EL (cell line): ENCODE measurements at places on chromosomes 1 and 21.

- DNase-seq = no peak
Measured at GRCh38 chr1:15110128-15110866, 43.2 kb upstream of the TMEM51 start.

DNA sequence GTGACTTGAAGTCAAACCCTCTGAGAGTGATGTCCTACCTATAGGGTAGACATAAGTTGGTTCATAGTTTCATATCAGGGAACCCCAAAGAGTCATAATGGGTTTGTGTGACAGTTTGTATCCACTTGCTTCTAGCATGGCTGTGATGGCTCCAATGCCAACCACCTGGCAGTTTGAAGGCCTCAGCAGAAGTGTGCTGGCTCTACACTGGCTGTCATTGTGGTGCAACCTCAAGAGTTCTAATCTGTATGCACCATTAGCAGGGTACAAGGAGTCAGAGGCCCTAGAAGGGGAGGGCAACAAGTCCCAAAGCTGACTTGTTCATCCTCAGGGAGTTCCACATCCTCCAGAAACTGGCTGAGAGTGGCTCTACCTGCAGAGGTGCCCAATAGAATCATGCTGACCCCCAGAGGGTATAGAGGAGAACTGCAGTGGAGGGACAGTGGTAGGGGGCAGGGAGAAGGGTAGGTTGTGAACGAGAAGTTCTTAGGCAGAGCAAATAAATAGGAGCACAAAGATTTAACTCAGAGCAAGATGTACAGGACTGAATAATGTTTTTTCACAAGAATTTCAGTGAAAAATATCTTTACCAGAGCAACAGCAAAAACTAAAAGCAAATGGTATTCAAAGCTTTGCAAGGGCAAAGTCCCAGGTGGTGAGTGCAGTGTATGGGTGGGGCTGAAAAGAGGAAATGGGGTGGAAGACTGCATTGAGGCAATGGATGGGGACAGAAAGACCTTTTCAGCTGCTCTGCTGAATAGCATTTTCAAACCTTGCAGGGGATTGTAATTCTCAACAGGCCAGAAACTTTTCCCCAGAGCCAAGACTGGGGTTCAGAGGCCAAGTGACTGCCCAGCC lies 3.2 kb downstream of the FCRL2 start:
- no peak for DNase-seq

DNA sequence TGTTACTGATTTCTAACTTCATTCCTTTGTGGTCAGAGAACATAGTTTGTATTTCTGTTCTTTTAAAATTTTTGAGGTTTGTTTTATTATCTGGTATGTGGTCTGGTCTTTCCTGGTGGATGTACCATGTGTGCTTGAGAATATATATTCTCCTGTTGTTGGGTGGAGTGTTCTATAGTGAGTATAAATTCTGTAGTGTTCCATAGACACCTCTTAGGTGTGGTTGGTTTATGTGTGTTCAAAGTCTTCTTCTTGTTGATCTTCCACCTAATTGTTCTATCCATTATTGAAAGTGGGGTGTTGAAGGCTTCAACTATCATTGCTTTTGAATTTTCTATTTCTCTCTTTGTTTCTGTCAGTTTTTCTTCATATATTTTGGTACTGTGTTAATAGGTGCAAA lies 20.1 kb downstream of the PPP2R5A start:
- DNase-seq = no peak

DNA sequence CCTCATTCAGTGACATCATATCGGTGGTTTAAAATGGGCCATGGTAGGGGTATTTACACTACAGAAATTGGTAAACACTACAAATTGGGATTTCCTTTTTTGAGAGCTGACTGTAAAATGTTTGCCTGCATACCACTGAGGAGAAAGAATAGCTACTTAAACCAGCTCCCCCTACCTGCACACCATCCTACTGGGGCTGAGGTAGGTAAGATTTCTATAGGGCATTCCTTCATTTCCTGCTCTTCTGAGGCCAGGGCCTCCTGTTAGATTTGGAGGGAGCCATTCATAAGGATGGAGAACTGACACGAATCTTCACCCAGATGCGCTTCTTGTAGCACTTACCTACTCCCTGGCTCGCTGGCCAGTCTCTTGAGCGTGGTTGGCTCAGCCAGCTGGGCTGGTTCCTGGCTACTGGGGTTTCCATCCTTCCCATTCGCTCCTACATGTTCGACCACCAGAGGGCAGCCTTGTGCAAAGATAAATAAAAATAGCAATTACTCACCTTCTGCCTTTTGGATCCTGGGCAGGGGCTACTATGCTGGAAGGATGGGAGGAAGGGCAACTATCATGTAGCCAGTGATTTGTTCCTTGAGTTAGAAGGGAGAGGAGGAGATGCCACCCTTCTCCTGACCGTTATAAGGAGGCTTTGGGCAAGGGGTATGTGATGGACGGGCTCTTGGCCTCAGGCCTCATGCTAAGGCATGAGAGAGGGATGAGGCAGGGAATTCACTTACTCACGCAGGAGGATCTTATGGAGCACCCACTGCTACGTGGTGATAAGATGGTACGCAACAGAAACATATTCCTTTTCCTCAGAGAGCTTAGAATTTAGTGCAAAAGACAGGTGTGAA lies 10.7 kb downstream of the OPTC start:
- peak; percentile 84 for DNase-seq

DNA sequence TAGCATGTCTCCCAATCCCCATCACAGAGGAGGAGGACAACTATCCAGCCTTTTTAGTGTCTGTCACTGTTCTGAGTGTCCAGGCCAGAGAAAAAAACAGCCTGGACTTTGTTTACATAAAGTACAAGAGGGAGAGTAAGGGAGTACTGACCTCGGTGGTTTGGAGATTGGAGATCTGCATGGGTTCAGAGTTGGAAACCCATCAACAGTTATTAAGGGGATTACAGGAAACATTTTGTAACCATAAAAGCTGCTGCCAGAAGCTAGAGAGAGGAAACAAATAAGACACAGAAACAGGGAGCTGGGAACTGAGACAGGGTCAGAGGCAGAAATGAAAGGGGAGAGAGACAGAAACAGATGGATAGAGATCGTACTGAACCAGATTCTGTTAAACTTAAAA lies 131.5 kb upstream of the CTTNBP2NL start:
- DNase-seq = no peak

DNA sequence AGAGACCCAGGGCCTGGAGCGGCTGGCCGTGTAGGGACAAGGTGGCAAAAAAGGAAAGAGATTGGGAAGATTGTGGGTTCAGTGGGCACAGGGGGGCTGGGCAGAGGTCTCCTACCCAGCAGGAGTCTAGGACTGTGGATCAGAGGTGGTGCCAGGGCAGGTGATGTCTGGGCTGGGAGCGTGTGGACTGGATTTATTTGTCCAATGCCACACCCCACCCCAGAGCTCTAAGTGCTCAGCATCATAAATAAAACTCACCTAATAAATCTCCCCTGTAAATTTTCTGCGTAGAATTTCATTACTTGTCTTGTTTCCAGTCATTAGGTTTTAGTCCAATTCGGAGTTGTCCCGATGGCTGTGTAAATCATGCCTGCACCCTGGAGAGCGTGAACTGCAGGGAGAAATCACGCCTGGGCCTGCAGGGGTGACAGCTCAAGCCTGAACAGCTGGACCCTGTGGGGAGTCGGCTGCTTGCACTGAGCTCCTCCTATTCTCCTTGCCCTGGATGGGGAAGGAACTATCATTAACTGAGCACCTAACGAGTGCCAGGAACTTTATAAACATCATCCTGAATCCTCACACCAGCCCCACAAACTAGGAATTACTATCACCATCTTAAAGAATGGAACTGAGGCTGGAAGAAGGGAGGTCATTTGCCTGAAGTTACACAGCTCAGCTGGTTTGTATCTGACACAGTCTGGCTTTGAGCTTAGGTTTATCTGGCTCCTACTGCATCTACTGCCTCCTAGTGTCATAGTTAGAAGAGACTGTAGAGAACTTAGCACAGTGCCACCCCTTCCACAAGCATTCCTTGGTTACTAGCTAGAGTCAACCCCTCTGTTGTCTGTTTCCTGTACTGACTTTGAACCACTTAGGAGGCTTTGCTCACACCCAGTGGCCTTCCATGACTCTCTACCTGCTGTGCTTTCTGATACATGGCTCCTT lies 25.0 kb upstream of the POU3F1 start:
- peak; percentile 36 for DNase-seq

GRCh38 chr1:89200663-89201062 lies 1.9 kb upstream of the GBP4 start:
- peak; percentile 43 for DNase-seq

DNA sequence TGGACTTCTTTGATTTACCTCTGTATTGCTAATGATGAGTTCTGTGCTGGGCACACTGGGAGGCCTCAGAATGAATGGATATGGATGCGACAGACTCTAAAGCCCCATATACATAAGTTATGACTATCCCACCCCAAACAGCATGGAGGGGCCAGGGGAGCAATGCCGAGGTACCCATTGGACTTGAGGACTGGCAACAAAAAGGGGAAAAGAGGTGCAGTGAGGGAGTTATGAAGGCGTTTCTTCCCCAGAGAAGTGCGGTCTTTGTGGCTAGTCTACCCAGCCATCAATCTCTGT lies 15.2 kb upstream of the CDCA8 start:
- DNase-seq = no peak

DNA sequence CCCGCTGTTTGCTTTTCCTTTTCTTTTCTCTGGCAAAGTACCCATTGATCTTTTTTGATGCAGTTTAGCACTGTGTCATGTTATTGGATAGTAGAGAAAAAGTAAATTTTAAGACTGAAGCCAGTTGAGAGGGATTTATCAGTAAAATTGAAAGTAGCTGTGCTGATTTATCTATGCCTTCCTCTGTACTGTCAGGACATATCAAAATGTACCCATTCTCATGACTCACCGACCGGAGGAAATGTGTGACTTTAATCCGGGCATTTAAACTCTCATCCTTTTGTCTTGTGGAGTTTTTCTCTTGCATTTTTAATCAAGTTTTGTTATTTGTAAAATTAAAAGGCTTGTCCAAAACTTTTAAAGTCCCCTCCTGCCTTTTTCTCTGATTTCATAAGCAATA lies 276.6 kb upstream of the FMN2 start:
- no peak for DNase-seq

GRCh38 chr1:162983671-162984425 lies 85.3 kb upstream of the RGS4 start:
- DNase-seq = no peak

DNA sequence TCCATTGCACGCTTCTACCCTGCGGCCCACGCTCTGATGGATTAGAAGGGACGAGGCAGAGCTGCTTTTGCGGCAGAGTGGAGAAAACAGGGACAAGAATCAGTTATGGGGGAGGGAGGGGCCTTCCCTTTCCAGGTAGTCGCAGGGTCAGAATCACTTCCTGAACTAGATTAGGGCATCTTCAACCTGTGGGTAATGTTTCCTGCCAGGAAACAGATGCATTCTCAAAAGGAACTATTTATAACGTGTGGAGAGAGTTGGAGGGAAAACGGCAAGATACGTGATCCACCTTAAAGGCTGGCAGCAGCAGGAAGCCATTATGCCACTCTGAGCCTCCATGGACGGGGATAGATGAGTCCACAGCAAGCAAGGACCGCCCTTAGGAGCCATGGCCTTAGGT lies 59.9 kb upstream of the CNTN2 start:
- no peak for DNase-seq

GRCh38 chr1:183249941-183250452 lies 63.9 kb downstream of the LAMC2 start:
- DNase-seq = no peak

- no peak for DNase-seq
Measured at GRCh38 chr1:248811514-248812490, 13.9 kb downstream of the SH3BP5L start.

DNA sequence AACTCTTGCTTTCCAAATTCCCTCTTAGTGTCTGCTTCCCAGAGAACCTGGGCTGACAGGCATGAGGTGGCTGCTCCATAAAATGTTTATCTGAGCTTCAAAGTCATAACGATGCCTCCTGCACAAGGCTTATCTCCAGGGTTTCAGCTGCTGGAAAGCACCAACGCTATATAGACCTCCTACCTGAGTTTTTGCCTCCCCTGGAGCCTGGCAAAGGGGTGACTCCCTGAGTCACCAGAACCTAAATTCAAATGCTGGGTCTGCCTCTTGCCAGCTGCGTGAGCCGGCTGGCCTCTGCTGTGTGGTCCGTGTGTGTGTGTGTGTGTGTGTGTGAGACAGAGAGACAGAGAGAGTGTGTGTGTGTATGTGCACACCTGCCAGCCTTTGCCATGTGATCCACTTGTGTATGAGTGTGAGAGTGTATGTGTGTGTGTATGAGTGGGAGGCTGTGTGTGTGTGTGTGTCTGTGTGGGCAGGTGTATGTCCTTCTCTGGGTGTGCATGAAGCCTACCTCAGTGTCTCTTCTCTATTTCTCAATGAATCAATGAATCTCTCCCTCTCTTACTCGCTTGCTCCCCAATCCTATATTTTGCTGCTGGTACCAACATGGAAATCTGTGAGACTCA lies 714.9 kb downstream of the MATN1 start:
- no peak for DNase-seq

GRCh38 chr1:56052041-56052440 lies 527.3 kb downstream of the PLPP3 start:
- DNase-seq = no peak

DNA sequence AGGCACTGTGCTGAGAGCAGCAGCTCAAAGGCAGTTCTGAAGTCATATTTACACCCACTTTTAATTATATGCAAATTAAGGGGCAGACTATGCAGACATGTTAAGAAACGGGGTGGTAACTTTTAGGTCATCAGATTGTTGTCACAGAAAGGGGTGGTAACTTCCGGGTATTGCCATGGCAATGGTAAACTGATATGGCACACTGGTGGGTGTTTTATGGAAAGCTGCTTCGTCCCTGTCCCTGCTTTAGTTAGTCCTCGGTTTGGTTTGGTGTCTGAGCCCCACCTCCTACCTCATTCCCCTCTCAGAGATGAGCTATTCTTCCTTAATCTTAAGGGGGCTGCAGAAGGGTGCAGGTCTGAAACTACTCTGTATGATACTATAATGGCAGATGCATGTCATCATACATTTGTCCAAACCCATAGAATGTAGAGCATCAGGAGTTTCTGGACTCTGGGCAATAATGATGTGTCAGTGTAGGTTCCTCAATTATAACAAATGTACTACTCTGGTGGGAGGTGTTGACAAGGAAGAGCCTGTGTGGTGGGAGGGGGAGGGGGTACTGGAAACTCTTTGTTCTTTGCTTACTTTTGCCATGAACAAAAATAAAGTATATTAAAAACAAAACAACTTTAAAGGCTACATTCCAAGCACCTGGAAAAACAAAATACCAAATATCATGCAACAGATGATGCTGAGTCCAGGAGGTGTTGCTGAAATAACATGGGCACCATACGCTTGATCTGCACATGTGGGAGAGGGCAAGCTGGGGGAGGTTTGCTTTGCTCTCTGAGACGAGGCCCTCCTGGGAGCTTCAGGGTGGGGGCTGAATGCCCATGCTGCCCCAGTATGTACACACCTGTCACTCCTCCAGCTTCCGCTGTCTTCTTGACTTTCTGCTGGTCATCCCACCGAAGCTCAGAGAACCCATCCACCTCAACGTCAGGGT lies 6.3 kb downstream of the PARP1 start:
- DNase-seq = no peak

DNA sequence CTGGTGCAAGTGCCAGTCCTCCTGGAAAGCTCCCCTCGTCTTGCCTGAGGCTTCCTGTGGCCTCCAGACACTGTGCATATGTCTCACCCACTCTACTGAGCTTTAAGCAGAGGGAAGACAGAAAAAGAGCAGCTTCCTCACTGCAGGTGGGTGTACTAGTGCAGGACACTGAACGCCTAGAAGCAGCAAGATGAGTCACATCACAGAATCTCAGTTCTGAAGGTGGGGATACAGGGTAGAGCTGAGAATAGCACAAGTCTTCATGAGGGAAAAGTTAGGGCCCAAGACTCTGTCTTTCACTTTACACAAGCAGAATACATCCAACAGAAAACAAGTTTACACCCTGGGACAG lies 37.4 kb downstream of the PCAT6 start:
- no peak for DNase-seq
